Karpas-422 (cell line): ENCODE measurements at places on chromosomes 11 and 22. TPM values are rescaled to one million over a fixed set of nuclear protein-coding genes. Genes with fewer than 3 reads are reported as not detected.

DNA sequence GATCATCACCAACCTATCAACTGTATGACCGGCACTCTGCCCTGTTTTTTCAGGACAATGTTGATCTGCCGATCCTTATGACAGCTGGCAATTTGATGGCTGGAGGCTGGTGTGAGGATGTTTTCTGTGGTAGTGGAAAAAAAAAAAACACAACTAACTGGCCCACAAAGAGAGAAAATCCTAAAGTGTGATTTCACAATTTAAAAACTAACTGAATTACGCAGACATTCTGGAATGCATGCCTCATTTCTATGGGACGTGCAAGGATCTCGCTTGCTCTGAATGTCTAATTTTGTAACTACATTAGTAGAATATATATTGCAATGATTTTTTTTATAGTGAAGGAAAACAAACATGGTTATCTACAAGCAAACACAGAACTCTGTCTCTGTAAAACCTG, 590.5 kb downstream of the ETS1 start:
- DNase-seq = no peak

DNA sequence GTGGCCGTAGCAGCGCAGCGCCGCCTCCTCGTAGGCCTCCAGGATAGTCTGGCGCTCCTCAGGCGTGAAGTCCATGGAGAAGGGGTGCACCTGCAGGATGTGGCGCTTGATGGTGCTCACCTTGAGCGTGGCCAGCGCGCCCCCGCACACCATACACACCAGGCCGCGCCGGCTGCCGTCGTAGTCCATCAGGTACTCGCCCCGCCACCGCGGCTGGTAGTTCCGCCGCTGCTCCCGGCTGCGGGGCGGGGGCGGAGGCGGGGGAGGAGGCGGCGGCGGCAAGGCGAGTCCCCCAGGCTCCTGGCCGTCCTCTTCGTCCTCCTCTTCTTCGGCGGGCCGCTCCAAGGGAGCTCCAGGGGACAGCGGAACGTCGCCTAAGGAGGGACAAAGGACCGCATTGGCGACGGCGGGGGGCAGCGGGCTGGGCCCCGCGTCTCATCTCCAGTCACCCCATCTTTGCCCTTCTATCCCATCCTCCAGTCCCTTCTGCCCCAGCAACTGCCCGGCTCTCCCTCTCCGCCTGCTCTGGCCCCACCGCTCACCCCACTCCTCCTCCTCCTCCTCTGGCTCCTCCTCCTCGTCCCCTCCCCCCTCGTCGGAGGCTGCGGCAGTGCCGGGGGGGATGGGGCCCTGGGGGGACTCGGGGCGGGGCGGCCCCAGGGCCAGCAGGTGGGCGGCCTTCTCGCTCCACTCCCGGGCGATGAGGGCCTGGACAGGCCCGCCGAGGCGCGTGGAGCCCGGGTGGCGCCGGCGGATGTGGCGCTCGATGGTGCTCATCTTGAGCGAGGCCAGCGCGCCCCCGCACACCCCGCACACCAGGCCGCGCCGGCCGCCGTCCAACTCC, 4.9 kb downstream of the ZFTA start:
- DNase-seq = no peak

- peak; percentile 91 for DNase-seq
Measured at GRCh38 chr11:66069715-66070603, at the start of gene PACS1. TSS of gene PACS1 (plus strand) at chr11:66070272. CDS start at chr11:66070487, 215 bp downstream.

DNA sequence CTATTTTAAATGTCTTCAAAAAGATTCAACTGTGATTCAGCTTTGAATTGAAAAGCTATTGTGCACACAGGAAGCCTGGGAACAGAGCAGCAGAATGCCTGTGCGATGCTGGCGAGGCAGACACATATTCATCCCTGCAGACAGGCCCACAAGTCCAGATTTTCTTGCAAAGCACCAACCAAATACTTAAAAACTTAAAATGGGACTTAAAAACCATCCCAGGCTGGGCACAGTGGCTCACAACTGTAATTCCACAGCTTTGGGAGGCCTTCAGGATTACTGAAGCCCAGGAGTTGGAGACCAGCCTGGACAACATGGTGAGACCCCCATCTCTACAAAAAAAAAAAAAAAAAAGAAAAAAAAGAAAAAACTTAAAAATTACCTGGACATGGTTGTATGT, 122.6 kb upstream of the SERPIND1 start:
- DNase-seq = no peak

- no peak for DNase-seq
Measured at GRCh38 chr22:19271856-19272535, 19.5 kb downstream of the CLTCL1 start.

DNA sequence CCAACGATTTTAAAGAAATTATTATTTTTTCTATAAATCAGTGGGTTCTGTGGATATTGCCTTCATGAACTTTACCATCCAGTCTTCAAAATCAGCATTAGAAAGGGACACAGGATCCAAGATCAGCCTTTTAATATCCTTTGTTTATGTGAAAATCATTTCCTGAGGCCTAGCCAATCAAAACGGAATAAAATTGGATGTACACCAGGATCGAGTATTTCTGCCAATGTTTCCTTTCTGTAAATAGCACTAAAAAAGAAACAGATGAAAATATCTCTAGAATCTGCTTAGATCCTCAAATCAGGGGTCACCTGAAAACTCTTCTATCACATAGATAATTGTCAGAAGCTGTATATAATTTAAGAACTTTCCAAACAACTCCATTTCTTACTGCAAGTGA, 1598.5 kb downstream of the LRRC4C start:
- no peak for DNase-seq

- DNase-seq = no peak
Measured at GRCh38 chr22:45196926-45197605, 33.3 kb downstream of the NUP50 start.

DNA sequence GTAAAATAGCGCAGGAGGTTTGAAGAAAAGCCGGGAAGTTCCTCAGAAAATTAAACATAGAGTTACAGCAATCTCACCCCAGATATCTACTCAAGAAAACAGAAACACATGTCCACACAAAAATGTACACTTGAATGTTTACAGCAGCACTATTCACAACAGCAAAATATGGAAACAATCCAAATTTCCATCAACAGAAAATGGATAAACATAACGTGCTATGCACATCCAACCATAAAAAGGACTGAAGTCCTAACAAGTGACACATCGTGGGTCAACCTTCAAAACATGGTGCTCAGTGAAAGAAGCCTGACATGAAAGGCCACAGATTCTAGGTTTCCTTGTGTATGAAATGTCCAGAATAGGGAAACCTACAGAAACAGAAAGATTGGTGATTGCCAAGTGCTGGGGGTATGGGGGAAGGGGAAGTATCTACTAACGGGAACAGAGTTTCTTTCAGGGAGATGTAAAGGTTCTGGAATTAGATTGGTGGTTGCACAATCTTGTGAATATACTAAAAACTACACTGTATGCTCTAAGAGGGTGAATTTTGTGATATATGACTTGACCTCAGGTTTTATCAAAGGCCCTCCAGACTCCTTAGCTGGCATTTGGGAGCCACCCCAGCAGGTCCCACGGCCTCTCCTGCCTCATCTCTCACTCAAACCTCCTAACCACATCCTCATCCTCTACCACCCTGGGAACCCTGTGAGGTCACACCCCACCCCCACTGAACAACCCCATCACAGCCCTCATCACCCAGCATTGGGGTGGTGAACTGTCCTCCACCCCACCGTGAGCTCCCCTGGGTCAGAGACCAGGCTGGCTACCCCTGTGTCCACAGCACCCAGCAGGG, 69.2 kb upstream of the PRR5 start:
- no peak for DNase-seq

- no peak for DNase-seq
Measured at GRCh38 chr11:34274712-34275398, 83.0 kb downstream of the ABTB2 start.

- no peak for DNase-seq
Measured at GRCh38 chr22:48806227-48806781, 1021.4 kb downstream of the BRD1 start.

- DNase-seq = peak; percentile 84
Measured at GRCh38 chr11:101848262-101848661, 66.5 kb upstream of the CEP126 start.

DNA sequence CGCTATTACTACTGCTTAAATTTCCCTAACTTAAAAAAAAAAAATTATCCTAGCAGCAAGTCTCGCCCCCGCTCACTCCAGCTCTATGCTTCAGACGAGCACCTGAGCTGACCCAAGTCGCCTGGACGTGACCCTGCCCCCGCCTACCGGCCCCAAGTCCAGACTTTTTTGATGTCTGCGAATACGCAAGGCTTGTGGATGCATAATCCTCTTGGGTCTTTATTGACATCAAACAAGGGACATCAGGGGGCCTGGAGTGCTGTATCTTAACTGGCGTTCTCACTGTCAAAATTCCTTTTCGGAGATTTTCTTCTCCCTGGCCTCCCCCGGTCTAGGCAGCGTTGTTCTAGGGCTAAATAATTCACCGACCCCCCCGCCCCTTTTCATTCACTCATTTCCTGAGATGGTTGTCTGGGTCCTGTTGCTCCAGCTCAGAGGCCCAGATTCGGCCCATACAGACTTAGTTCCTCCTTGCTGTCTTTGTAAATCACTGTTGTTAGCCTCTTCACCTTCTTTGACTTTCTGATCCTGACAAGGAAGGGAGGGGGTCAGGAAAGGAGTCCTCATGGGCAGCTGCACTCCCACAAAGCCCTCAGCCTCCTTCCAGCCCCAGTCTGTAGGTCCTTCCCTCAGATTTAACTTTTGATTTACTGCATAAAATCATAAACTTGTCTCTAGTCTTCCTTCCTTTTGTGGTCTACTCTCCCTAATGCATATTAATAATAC, 601 bp upstream of the LRP4 start:
- peak; percentile 56 for DNase-seq

DNA sequence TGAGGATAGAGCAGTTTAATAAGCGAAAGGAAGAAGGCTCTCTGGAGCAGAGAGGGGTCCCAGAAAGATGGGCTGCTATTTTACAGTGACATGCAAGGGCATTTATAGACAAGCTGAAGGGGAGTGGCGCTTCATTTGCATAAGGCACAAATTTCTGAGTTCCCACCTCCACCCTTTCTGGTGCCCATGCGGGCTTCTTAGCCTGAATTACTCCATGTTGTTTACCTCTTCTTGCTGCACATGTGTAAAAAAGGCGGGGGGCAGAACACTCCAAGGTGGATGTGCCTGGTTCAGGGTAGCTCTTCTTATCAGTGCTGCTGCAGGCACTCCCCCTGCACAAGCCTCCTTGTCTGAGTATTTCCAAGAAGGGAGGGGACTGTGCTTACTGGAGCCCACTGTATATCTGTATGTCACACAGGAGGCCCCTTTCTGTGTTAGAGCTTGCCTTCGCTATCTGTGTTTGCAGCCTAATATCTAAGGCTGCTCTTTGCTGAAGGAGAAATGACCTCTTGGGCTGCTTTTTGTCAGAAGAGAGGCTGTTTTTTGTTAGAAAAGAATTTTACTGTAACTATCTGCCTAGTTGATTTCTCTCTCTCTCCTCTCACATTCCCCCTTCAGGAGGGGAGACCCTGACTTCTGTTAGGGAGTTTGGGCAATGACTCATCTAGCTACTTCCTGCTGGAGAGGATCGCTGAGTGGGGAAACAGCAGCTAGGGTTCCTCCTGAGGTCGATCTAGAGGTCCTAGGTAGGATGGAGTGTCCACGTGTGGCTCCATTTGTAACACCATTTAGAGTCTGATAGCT, 1057.0 kb upstream of the CNTN5 start:
- no peak for DNase-seq

GRCh38 chr22:21797444-21798221, 62.0 kb upstream of the YPEL1 start:
- no peak for DNase-seq

DNA sequence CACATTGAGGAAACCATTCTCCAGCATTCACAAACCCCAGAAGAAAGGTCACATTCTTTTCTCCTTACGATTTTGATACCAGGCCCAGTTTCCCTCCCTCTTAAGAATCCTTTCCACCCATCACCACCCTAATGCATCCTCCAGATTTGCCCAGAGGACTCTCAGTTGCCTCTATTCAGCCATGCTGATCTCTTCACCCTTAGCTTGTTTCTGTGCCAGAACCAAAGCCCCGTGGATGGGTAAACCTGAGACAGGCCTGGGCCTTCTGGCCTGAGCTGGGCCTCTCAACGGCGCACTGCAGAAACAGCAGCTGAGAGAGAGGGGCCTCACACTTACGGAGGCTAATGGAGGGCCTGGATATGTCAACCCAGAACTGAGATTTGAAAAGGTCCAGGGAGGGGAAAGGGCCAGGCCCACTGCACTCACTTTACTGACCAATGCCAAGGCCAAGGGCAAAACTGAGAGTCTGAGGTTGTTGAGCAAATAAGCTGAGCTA, 32.2 kb upstream of the OAF start:
- DNase-seq = no peak

- DNase-seq = no peak
Measured at GRCh38 chr11:91960770-91961169, 263.8 kb upstream of the FAT3 start.

DNA sequence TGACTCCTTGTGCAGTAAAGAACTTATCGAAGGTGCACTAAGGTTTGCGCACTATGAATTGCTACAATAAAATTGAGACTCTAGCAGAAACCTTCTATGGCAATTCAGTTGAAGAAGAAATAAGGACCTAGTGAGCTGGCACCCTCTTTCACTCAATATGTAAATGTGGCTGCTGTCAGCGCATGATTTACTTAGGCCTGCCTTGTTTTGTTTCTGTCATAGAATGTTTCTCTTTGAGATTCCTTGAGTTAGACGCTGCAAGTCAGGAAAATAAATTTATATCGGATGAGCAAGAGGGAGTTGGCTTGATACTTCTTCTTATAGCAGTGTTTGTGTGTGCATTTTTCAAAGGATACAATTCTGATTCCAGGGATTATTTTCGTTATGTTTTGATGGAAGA, 322.1 kb downstream of the BLID start:
- no peak for DNase-seq

DNA sequence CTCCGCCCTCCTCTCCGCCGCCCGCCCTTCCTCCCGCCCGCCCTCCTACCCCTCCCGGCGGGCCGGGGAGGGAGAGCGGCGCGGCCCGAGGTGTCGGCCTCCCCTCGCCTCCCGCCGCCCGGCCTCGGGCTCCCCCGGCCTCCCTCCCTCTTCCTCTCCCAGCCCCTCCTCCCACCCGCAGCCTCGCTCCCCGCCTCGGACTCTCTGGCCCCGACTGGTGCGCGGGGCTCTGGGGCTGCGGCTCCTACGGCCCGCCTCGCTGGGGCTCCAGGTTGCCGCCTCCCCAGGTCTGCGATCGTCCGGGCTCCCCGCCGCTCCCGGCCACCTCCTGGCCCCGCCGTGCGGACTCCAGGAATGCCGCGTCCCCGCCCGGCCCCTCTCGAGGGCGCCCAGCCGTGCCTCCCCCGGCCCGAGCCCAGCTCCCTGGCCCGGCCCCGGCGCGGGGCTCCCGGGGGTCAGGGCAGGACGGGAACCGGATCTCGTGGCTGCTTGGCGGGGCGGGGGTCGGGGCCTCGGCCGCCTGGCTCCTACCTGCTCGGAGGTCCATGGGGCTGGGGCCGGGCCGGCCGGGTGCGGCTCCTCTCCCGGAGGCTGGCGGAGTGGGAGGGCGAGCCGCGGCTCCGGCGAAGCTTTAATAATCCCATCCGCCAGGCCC, at the start of gene CLCF1:
Gene CLCF1, minus strand, starts transcription at position 606 of the 655 bp plus-strand sequence. Its CDS starts 59 bp downstream, at position 547.
- peak; percentile 81 for DNase-seq

- no peak for DNase-seq
Measured at GRCh38 chr22:26072621-26073020, 96.6 kb upstream of the SEZ6L start.

- DNase-seq = no peak
Measured at GRCh38 chr11:87265132-87265531, 227.4 kb downstream of the TMEM135 start.

CDC42BPG gene
- 0.15 and 0.22 TPM in 2 replicates for total RNA-seq

ACTN3 gene
- total RNA-seq = not detected in 2 replicates

MYH9 gene
- total RNA-seq = 57.5 and 95.1 TPM in 2 replicates

MSANTD4 gene
- 59.6 and 62.8 TPM in 2 replicates for total RNA-seq
